Left ventricle myocardium superior (tissue), 1 donor: ENCODE measurements at places on chromosomes 3 and 15. TPM values are rescaled to one million over a fixed set of nuclear protein-coding genes. Genes with fewer than 3 reads are reported as not detected.

Gene CPLX3
- 4.1 TPM for total RNA-seq

Gene PLA2G4D
- total RNA-seq = not detected

DNA sequence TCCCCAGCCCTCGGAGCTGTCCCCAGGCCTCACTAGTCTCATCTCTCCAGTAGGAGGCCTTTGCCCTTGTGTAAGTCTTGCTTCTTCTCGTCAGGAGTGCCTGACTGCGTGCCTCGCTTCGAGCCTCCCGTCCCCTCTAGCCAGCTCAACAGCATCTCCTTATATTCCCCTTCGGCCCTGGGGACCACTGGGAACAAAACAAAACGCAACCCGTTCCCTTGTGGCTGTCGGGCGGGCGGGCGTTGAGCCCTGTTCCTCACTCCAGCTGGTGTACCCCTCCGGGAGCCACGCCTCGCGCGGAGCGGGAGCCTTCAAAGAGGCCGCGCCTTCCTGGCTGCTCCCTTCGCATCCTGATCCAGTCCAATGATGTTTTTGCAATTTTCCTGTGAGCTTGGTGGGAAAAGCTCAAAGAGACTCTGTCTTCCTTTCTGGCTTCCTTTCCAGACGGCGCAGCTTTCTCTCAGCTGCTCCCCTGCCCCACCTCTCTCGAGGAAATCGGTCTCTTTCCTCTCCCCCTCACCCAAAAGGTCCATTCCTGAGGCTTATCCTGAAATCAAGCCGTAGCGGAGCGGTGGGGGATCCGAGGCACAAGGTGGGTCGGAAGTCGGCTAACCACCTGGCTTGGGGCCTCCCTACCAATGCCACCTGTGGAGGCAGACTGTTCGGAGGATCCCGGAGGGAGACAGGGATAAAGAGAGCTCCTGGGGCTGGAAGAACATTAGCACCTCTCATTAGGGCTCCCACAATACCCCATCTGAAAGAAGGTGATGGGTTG, 33.4 kb upstream of the SRP14 start:
- peak; percentile 74 for DNase-seq

GRCh38 chr3:182792901-182793662, at the start of gene ATP11B:
TSS of gene ATP11B (plus strand) at chr3:182793504. CDS start at chr3:182793760, 256 bp downstream.
- DNase-seq = peak; percentile 89

DNA sequence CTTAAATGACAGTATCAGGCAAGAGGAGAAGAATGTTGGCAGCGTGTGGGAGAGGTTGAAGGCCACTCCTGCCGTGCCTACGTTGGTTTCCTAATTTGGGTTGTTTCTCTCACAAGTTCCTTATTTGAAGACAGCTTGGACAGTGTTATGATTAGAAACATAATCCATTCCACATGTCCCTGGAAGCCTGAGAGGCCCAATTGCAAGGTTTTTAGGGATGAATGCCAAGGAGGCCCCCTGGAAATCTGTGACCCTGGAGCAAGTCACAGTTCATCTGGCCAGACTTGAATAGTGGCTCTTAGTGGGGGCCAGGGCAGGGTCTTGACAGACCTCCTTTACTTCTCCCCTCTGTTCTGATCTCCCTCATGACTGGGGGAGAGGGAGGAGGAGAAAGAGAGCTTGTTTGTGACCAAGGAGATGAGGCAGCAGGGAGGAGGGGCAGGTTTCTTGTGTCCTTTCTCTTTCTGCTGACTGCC, 584.4 kb upstream of the TBL1XR1 start:
- peak; percentile 57 for DNase-seq

- DNase-seq = no peak
Measured at GRCh38 chr3:19543212-19543841, 390.7 kb downstream of the EFHB start.

DNA sequence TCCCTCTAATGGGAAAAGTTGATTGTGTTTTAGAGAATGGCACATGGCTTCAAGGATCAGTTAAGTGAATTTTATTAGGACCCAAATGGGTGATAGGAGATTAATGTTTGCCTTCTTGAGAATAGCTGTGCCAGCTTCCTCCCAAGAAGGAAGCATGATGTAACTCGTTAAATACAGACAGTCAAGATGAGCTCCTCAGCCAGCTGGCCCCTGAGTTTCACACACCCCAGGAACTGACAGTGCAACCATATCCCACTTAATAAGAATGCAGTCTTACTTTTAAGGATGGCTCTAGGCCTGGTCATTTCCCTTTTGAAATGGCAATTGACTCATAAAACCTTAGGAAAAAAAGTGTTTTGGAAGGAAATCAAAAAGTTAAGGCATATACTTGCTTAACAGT, 472.8 kb upstream of the KCNMB2 start:
- no peak for DNase-seq
